H9 (cell line): ENCODE measurements at places on chromosomes 2 and 18.

- no peak for DNase-seq
These were observed 20.8 kb downstream of the CCL20 start for GRCh38 chr2:227834423-227834822.

DNA sequence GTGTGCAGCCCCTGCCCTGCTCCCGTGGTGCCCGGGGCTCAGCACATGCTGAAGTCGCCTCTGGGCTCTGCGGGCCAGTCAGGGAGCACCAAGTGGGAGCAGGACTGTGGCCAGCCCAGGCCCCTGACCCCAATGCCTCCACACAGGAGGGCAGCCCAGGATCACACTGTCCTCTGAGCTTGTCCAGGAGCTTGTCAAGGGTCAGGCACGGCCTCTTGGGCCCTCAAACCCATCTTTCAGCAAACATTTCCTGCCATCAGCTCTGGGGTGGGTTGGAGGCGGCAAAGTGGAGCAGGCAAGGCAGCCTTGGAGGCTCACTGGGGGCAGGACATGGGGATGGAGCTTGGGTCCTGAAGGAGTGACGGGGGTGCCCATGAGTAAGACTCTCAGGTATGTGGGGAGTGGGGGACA, 10.3 kb downstream of the SNED1 start:
- peak; percentile 31 for DNase-seq

DNA sequence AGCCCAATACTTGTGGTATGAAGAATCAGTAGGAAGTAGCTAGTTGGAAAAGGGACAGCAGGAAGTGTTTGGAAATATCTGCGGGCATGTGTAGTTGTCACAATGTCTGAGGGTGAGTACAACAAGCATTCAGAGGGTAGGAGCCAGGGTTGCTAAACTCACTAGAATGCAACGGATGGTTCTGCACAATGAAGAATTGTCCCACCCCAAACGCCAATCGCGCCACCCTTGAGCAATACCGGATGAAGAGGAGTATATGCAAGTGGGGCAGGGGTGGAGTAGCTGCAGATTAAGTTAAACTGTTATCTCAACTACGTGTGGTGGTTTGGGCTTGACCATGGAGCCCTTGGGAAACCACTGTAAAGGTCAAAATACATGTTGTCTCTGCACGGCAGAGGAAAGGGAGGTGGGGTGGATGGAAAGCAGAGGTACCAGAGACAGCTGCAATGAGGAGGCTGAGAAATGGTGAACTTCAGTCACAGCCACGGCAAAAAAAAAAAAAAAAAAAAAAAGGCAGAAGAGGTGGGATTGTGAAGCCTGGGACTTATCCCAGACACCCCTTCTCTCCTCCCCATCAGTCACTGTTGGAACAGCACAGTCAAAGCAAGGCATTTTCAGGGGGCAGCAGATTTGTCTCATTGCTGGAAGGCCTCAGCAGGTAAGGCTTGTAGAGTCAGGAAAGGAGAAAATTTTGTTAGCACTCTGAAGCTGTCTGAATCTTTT, 5.2 kb downstream of the CCL20 start:
- no peak for DNase-seq

DNA sequence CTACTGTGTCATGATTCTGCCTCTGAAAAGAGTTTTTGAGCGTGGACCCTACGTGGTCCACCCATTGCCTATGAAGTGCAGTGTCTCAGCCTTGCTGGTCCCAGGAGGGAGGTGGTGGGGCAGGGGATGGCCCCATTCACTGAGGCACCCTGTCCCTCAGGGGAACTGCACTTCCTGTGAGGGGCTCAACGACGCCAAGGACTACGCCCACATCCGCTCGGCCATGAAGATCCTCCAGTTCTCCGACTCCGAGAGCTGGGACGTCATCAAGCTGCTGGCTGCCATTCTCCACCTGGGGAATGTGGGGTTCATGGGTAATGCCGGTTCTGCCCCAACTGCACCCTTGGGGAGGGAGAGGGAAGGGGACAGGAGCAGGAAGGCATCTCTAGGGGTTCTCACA, 42.5 kb downstream of the MYO7B start:
- no peak for DNase-seq

DNA sequence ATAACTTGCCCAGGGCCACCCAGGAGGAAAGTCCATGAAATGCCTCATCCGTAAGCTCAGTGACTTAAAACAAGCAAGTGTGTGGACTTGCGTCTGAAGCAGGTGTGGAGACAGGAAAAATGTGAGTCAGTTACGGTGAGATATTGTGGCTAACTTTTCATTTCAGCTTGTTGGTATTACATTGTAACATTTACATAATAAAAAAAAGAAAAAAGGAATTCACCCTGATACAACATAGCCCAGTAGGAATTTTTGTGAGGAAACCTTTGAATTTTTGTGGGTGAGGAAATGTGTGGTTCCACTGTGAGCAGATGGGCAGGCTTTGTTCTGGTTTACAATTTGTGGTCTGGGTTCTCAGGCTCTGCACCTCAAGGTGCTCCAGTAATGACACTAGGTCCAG, 33.7 kb upstream of the LYPD6B start:
- DNase-seq: no peak

DNA sequence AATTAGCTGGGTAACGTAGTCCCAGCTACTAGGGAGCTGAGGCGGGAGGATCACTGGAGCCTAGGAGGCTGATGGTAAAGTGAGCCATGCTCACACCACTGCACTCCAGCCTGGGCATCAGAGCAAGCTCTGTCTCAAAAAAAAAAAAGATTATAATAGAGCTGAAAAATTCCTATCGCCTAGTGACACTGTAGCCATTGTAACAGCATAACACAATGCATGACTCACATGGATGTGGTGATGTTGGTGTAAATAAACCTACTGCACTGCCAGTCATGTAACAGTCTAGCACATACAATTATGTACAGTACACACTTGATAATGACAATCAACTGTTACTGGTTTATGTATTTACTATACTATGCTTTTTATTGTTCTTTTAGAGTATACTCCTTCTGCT, 39.6 kb downstream of the MGAT4A start:
- DNase-seq: no peak

DNA sequence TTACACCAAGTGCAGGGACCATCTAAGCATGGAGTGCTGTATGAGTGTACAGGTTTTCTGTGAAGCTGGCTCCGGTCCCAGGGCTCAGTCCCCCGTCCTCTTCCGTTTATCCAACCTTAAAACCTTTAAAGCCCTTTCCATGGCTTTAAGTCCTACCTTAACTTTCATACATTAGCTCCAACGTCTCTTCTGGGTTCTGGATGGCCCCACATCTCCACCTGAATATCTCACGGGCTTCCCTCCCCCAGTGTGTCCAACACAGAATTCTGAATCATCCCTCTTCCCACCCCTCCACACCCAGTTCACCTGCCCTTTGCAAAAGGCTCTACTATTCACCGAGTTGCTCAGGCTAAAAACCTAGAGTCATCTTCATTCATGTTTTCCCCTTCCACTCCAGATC, 12.8 kb downstream of the ARHGAP25 start:
- DNase-seq: peak; percentile 11

- peak; percentile 81 for DNase-seq
These were observed at the start of gene CFAP221 for GRCh38 chr2:119544075-119544938. Gene CFAP221, plus strand, starts transcription at chr2:119544449. Its CDS starts 1,683 bp downstream, at chr2:119546132.

- no peak for DNase-seq
These were observed 94.5 kb downstream of the RDH14 start for GRCh38 chr2:18465979-18466378.

GRCh38 chr18:56458770-56459712, 179.4 kb downstream of the TXNL1 start:
- DNase-seq: no peak

DNA sequence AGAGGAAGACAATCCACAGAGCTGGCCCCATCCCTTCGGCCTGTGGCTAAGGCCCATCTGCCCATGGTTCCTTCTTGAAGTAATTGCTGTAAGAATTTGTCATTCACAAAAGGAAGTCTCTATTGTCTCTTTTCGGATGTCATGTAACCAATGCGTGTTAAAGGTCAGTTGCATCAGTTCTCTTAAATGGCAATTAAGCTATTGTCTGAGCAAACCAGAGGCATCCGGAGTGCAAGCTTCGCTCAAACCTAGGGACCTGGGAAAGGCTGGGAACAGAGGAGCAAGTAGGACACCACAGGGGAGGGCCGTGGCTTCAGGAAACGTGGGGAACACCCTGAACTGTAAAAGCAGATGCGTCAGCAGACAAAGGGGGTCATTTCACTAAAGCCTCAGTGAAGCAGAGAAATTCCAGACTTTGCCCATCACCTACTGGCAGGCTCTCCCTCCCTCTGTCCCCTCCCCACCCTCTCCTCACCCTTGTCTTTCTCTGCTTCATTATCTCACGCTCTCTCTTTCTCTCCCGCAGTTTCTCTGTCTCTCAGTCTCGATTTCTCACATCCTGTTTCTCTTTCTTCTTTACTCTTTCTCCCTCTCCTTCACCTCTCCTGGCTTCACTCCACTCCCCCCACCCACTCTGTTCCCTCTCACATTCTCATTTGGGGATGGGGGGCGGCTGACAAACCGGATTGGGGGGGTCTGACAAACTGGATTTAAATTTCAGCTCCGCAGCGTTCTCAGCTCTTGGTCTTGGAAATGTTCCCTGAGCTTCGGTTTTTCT, 204.6 kb upstream of the TNP1 start:
- DNase-seq: peak; percentile 52

GRCh38 chr2:28915939-28916338, 21.5 kb downstream of the WDR43 start:
- no peak for DNase-seq

- no peak for DNase-seq
These were observed 117.9 kb downstream of the ARHGAP15 start for GRCh38 chr2:143246815-143247744.

- no peak for DNase-seq
These were observed 10.1 kb upstream of the SESTD1 start for GRCh38 chr2:179274749-179275148.

GRCh38 chr2:158297606-158298005, 158.9 kb downstream of the CCDC148 start:
- no peak for DNase-seq

GRCh38 chr2:64164629-64165028, 20.4 kb upstream of the PELI1 start:
- no peak for DNase-seq

- DNase-seq: no peak
These were observed 15.7 kb upstream of the CDH7 start for GRCh38 chr18:65735155-65735554.

DNA sequence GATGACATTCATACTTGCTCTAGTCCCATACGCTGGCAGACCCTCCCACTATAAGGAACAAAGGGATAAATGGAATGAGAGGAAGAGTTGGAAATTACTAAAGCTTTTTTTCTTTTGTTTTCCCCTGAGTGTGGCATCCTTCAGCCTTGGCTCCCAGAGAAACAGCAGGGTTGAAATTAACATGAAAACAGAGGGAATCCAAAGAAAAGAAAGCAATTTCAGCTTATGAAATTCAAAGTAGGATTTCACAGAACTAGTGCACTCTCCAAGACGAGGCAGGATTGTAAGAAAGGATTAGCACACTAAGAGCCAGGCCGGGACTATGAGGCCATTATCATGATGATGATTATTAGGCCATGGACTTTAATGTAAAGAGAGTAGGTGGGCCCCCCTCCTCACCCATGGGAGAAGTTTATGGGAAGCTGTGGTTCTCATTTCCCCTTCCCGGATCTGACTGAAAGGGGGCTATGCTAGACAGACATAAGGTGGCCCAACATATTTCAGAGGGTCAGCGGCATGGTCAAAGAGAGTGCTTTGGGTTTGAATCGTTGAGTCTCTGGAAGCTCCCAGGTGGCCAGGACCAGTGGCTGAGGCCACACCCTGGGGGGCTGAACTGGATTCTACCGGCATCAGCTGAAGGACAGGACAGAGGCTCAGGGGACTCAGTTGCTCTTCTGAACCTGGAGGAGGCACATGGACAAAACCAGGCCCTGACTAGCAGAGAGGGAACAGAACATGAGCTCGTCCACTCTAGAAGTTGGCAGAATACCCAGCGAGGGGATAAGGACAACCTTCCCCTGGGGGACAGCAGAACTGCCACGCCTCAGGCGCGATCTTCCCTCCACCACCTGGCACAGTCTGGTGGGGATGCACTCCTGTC, 100.1 kb upstream of the ARL4C start:
- no peak for DNase-seq

GRCh38 chr18:26414901-26415440, 133.4 kb downstream of the KCTD1 start:
- DNase-seq: no peak

DNA sequence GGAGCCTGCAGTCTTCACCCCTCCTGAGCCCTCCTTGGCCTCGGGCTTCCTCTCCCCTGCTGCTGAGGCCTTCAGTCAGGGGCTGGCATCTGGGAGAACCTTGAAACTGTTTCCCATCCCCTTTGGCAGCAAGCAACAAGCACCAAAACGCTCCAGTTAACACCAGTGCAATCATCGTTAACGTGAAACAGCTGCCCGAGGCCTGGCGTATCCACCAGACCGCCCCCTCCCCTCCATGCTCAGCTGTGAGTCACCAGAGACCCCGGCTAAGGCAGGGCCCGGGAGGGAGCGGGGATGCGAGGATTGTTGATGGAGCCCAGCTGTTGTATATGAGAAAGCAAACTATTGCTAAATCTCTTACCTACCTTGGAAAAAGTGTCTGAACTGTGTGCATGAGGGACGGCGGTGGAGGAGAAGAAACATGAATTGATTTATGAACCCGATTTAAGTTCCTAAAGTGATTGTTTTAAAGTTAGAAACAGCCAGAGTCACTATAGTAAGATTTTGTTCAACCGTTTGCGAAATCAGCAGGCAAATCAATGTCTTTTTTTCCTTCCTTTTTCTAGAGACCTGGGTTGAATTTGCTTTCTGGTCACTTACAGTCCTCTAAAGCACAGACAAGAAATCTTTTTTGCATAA, 5.2 kb downstream of the ZFP36L2 start:
- peak; percentile 69 for DNase-seq

DNA sequence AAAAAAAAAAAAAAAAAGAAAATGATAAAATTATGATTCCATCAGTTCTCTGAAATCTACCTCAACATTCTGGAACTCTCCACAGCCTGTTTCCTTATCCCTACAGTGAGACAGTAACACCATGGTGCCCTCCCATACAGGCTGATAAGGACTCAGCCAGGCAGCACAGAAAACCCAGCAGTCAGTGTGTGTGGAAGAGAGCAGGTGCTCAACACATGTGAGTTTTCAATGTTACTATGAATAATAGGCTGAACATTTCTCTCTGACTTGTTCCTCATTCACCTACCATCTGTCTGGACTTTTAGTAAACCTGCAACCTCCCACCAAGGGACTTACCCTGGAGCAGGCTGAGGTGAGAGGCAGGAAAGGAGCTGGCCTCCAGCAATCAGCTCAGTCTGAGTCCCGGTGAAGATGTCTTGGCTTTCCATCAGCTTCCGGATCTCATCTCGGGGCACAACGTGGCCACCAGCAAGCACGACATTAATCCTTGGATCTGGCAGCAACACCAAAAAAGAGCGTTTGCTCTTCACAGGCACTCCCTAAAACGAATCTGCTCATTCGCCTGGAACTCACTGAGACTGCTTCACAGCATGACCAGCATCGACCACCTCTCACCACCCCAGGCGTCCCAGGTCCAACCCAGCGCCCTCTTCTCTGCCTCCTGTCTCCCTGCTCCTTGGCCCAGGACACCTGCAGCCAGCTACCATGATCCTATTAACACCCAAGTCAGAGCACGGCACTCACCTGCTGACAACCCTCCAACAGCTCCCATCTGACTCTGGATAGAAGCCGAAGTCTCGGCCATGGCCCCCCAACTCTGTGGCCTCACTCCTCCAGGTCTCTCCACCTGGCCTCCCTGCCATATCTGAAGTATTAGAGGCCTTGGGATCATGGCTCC, 16.5 kb downstream of the PASK start:
- DNase-seq: no peak
